ENCODE measurements at places on chromosomes 3 and 15.

- DNase-seq: no peak
Measured at GRCh38 chr15:68337826-68338225, 60.3 kb downstream of the FEM1B start.

DNA sequence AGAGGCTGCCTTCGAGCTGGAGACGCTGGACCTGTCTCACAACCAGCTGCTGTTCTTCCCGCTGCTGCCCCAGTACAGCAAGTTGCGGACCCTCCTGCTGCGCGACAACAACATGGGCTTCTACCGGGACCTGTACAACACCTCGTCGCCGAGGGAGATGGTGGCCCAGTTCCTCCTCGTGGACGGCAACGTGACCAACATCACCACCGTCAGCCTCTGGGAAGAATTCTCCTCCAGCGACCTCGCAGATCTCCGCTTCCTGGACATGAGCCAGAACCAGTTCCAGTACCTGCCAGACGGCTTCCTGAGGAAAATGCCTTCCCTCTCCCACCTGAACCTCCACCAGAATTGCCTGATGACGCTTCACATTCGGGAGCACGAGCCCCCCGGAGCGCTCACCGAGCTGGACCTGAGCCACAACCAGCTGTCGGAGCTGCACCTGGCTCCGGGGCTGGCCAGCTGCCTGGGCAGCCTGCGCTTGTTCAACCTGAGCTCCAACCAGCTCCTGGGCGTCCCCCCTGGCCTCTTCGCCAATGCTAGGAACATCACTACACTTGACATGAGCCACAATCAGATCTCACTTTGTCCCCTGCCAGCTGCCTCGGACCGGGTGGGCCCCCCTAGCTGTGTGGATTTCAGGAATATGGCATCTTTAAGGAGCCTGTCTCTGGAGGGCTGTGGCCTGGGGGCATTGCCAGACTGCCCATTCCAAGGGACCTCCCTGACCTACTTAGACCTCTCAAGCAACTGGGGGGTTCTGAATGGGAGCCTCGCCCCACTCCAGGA lies 21.1 kb downstream of the NRROS start:
- no peak for DNase-seq

DNA sequence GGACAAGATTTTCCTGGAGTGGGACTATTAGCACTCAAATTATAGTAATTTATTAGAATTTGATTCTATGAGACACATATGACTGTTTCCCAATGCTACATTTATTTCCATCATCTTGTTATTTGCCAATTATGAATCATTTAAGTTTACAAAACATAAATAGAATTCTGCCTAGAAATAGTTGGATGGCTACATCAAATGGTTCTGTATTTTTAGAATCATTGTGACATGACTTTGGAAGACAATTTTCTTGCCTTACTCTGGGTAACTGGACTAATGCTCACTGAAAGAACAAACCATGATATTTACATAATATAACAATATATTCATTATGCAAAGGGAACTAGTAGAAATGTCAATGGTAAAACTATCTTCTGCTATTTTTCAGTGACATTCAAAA lies 173.5 kb downstream of the ZIC1 start:
- DNase-seq: no peak

DNA sequence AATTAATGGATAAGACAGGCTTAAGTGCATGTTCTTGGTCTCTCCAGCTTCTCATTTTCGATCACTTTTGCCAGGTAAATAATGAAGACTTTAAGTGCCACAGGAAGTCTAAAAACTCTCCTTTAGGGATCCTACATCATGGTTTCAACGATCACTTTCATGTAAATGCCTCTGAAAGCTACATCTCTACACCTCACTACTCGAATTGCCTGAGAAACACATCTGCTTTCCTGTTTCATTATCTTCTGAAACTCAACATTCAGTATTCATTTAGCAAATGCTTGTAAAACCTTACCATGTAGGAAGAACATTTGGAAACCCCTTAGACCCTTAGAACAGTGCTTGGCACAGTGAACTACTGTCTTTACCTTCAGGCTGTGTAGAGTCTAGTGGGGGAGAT lies 16.2 kb downstream of the THAP10 start:
- no peak for DNase-seq

DNA sequence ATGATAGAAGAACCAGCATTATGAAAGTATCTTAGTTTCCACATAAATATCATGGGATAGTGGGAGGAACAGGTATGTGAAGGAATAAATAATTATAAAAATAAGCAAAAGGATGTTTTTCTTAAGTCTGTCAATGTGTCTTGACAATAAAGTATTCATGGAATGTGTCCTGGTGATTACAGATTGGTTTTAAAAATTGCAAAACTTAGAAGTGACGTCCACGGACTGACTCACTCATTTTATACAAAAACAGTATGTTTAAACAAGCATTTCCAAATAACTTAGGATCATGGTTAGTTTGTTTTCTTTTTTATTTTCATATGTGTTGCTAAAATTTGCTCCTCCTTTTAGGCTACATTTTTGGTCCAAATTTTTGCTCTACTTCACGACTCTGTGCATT lies 687.0 kb upstream of the NECTIN3 start:
- no peak for DNase-seq

GRCh38 chr15:65423976-65424679 lies 1.4 kb upstream of the IGDCC4 start:
- DNase-seq: no peak
